ENCODE measurements at places on chromosomes 11 and 22. TPM values are rescaled to one million over a fixed set of nuclear protein-coding genes. Genes with fewer than 3 reads are reported as not detected.

DNA sequence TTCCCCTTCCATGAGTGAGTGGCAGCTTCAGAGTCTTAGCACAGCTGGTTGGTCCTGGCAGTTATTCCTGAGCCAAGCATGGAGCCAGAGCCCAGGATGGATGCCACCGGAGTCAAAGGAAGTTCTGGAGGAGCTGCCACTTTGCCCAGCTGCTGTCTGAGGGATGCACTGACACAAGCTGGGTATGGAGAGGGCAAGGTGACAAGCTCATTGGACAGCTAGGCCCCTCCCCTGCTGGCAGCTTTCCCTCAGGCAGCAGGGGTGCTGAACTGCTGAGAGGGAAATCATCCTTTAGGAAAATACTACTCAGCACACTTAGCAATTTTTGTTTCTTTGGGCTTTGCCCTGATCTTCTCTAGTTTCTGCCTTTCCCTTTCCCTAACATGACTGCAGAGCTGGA lies 99.3 kb upstream of the SESN3 start:
- peak; percentile 27 for DNase-seq

DNA sequence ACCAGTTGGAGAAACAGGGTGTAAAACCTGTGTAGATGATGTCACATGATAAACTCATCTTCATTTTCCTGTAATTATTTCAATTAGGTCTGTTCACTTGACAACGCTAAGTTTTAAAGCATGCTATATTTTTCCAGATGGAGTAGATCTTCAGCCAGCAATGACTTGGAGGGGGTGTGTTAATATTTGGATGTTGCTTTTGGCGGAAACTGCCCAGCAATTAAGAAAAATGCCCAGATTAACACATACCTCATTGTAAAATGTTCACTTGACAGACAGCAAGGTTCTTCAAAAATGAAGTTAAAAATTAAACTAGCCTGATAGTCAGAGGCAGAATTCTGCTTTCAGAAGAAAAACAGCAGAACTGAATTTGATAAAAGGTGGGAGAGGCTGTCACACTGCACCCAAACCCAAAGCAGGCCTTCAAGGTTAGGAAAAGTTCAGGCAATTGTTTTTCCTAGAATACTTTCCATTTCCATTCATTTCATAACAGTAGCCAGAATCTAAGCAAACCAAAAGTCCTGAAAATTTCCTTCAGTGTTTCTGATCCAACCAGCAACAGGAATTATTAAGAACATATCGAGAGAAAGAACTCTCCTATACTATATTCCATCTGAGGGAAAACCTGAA lies 33.0 kb downstream of the VSIG10L2 start:
- DNase-seq, result no peak

- DNase-seq, result no peak
Observed at GRCh38 chr11:70025308-70025707, 52.8 kb upstream of the ANO1 start.

- DNase-seq, result no peak
Observed at GRCh38 chr22:43276321-43276720, 66.9 kb downstream of the SCUBE1 start.

DNA sequence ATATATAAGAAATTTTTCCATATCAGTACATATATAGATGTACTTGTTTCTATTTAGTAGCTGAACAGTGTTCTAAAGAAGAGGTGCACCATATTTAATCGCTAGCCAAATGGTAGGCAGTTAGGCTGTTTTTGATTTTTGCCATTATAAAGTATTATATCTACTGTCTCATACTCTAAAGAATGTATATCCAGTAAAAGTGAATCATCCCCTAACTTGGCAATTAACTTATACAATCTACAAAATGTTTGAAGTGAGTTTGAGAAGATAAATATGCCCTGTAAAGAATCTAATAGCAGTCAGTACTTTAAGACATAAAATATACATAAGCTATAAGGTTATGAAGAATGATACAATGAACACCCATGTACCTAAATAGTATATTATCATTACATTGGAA lies 291.5 kb downstream of the SWAP70 start:
- DNase-seq, result no peak

GRCh38 chr22:33329398-33329797 lies 271.2 kb upstream of the SYN3 start:
- no peak for DNase-seq

PTPRJ gene
- 7.7 TPM for total RNA-seq

- DNase-seq, result peak; percentile 36
Observed at GRCh38 chr11:75223954-75224643, 16.5 kb upstream of the TPBGL start.

SMIM35 gene
- not detected for total RNA-seq

TSGA10IP gene
- total RNA-seq, result not detected

- DNase-seq, result no peak
Observed at GRCh38 chr11:77252555-77253270, 48.8 kb downstream of the GDPD4 start.

GRCh38 chr11:130999992-131000770 lies 83.9 kb upstream of the SNX19 start:
- DNase-seq, result peak; percentile 57

GRCh38 chr11:87603887-87604286 lies 566.2 kb downstream of the TMEM135 start:
- no peak for DNase-seq

- no peak for DNase-seq
Observed at GRCh38 chr22:31764785-31765184, 11.0 kb downstream of the DEPDC5 start.

DNA sequence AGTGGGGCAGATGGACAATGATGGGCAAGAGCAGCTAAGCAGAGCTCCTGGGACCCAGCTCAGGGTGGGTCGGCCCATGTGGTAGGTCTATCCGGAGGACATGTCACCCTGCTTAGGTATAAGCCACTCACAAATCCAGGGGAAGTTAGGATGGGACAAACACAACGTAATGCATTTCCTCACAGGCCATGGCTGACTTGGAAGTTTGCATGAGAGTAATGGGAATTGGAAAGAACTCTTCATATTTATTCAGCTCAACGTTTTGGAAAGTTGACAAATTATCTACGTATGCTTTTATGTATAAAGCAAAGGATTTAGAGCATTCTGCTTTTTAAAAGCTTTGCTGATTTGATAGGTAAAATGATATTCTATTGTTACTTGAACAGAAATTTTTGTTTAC lies 74.9 kb downstream of the SMCO4 start:
- no peak for DNase-seq

DNA sequence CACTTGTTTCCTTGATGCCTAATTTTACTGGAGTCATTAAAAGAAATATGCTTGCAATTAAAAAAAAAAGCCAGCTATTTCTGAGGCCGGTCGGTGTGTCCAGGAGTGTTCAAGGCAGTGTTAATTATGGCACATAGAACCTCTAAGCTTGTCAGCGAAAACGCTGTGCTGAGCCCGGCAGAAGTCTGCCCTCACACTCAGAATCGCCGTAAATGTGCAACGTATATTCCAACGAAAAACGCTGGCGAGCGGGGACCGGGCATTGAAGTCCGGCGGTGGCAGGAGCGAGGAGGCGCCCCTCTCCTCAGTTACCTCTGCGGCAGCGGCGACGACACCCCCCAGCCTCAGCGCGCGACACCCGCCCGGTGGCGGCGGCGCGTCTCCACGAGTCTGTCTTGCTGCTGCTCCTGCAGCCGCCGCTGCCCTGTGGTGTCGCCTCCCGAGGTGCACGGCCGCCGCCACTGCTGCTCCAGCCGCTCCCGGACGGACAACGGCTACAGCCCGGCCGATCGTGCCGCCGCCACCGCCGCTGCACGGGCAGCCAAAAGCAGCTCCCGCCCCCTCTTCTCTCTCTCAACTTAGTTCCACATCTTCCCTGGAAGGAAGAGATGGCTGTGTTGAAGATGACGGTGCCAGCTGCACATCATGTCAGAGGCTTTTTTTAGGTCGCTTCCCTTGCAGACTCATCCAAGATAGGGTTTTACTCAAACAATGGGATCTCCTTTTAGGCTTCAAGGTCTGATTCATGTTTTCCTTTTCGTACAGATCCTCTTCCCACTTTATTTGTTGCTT lies 56.0 kb downstream of the JAM3 start:
- peak; percentile 48 for DNase-seq

GRCh38 chr22:31062566-31063230 lies 18.4 kb upstream of the SMTN start:
- DNase-seq, result no peak

GRCh38 chr11:75499423-75500190 lies 26.1 kb downstream of the GDPD5 start:
- peak; percentile 90 for DNase-seq

DNA sequence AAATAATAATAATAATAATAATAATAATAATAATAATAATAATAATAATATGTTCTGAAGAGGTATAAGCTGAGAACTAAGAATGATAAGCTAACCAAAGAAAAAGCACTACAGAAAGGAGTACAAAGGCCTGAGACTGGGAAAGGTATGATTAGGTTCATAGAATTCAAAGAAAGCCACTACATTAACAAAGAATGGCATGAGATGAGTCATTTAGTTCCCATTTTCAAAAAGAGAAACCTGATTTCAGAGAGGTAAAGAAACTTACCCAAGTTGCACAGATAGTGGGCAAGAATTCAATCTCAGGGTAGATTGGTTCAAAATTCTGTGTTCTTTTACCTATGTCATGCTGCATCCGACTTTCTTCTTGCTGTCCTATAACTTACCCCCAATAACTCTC lies 350.9 kb downstream of the TTC28 start:
- DNase-seq, result no peak

CWC15 gene
- total RNA-seq, result 62.2 TPM

GRCh38 chr11:29296680-29297079 lies 720.1 kb downstream of the KCNA4 start:
- DNase-seq, result no peak

OR10D3 gene
- not detected for total RNA-seq

GRCh38 chr11:43947003-43947500 lies 4.6 kb downstream of the C11orf96 start:
- no peak for DNase-seq

DNA sequence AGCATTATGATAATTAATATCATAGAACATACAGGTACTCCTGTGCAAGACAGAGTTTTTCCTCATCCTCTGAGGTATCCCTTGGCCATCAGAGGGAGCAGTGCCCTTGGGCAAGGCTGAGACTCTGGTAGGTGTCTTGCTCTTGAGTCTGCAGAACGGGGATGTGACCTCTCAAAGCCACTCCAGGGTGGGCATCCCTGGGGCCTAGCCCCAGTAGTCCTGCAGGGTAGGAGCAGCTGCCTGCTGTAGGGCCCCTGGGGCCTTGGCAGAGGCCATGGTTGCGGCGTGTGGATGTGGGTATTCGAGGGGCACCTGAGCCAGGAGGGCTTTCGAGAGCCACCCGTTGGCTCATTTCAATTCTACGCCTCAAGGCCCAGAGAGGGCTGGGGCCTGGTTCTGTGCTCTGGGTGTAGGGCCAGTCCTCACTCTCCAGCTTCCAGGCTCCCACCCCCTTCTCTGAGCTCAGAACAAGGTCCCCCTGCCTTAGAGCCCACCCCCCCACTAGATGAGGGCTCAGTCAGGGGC lies 7.7 kb upstream of the OMP start:
- no peak for DNase-seq

PNPLA5 gene
- total RNA-seq, result not detected

DNA sequence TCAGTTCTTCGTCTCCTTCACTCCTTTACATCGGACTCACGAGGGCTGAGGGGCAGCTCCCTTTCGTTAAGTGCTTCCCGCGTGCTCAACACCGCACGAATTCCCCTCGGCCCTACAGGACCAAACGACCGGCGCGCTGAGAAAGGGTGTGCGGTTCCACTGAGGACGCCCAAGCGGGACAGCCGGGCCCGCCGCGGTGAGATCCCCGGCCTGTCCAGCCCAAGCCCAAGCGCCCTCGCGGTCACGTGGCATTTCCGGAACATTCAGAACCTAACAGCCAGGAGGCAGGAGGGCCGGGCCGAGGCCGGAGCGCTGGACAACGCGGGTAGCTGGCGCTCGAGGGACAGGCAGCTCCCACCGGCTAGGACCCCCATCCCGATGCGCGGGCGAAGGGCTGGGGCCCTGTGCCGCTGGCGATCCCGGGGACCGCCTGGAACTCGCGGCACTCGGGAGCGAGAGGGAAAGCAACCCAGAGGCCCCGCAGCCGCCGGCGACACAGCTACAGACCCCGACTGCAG lies 737 bp upstream of the STIP1 start:
- DNase-seq, result peak; percentile 85

FREY1 gene
- 5.0 TPM for total RNA-seq

- DNase-seq, result no peak
Observed at GRCh38 chr11:112345166-112345565, 84.5 kb upstream of the PLET1 start.

GRCh38 chr11:13745165-13745564 lies 76.7 kb downstream of the FAR1 start:
- peak; percentile 59 for DNase-seq

- DNase-seq, result no peak
Observed at GRCh38 chr11:106723071-106723470, 295.2 kb downstream of the GUCY1A2 start.

PC gene
- 7.6 TPM for total RNA-seq

- no peak for DNase-seq
Observed at GRCh38 chr11:44808053-44808753, 81.4 kb downstream of the TSPAN18 start.

- peak; percentile 41 for DNase-seq
Observed at GRCh38 chr11:116557282-116557681, 215.5 kb downstream of the BUD13 start.

DNA sequence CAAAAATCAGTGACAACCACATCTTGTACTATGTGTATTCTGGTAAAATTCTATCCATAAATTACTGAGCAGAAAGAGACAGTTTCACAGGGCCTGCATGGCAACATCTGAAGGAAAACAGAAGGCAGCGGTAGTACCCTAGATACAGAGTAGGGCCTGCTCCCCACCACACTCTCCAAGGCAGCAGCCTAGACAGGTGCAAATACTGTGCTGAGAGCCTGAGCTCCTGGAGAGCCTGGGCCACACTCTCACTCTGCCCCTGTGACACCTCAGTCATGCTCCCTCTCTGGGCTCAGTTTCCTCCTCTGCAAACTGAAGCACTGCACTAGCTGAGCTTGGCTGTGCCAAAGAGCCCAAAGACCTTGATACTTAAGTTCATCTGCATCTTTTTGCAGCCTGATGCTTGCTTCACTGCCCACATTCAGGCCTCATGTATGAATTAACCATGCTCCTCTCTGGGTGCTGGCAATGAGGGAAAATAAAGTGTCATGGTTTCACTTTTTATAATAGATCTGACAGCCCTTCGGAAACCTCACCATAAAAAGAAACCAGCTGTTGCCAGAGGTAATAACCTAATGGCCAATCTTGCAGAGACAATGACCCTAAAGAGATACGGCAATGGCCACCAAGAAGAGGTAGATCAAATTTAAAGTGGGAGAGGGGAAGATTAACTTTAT lies 104.7 kb downstream of the PLEKHA7 start:
- DNase-seq, result no peak

PTPRCAP gene
- total RNA-seq, result not detected

TENM4 gene
- total RNA-seq, result not detected

GRCh38 chr11:120337355-120338106 lies 1.3 kb downstream of the ARHGEF12 start:
- DNase-seq, result no peak

C11orf65 gene
- total RNA-seq, result 0.92 TPM

All from MG63 (cell line).